ENCODE measurements at places on chromosomes 2 and 18. TPM values are rescaled to one million over a fixed set of nuclear protein-coding genes. Genes with fewer than 3 reads are reported as not detected.

Gene DUSP19
- 14.7 TPM for total RNA-seq

Gene BOLL
- not detected for total RNA-seq

Gene COBLL1
- total RNA-seq, result 3.3 TPM

Gene SERPINB10
- 0.41 TPM for total RNA-seq

Gene AMER3
- total RNA-seq, result 44.0 TPM

Gene CFAP53
- total RNA-seq, result 1.2 TPM

Gene TEX44
- total RNA-seq, result not detected

Measured in frontal cortex (tissue), 4 donors.